ENCODE measurements at places on chromosomes 1 and 21.

DNA sequence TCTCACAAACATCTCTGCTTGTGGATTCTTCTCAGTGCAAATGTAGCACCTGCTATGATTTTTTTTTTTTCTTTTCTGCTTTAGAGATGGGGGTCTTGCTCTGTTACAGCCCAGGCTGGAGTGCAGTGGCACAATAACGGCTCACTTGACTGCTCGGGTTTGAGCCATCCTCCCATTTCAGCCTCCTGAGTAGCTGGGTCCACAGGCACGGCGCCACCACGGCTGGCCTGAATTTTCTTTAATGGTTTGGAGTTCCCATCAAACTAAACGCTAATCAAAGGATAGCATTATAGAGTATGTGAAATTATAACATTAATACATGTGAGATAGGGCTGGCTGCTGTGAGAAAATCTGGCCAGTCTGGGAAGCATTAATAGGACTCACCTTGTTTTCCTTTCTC is 7.2 kb upstream of the PTGER3 start:
- no peak for DNase-seq

DNA sequence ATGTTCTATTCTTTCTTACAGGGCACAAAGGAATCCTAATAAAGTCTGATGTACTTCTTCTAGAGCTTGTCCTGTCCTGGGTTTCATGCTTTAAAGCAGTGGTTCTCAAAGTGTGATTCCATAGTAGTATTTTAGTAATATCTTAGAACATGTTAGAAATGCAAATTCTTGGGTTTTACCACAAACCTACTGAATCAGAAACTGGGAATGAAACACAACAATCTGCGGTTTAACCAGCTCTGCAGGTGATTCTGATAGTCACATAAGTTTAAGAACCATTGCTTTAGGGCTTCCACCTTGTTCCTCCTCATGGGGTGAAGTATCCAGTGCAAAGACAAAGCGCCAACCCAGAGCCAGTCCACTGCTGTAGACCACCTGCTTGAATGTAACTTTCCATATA is 41.1 kb downstream of the NGF start:
- DNase-seq = no peak

DNA sequence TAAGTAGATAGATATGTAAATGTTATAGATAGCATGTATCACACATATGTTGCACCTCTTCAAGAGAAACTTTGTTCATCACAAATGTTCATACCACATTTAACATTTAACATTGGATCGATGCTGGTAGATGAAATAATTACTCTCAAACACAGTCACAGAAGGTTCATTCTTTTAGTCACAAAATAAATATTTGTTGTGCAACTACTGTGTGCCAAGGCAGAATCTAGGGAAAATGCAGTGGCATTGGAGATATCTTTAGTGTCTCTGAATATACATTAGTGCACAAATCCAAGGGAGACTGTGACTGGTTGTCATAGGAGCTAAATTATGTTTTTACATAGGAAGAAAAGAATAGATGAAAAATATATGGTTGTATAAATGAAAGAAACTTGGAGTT is 535.7 kb downstream of the BRINP3 start:
- DNase-seq = no peak

DNA sequence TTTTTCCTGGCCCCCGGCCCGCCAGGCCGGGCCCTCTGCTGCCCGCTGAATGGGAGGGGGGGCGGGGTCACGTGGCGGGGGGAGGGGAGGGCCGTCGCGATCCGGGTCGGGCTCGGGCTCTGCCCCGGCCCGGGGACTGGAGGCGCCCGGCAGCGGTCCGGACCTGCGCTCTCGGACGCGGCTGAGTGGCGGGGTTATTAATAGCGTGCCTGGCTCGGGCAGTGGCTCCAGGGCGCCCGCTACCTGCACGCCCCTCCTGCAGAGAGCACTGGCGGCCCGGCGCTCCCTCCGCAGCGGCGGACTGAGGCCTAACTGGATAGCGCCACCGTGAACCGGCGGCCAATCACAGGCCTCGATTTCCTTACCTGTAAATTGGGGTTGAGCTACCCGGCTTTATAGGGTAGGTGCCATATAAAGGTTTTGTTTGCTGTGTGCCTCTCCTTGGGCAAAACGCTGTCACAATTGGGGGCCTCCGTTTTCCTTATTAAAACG is 28.1 kb downstream of the AHDC1 start:
- DNase-seq = no peak

- DNase-seq = no peak
Measured at GRCh38 chr1:39732730-39733129, 6.0 kb upstream of the PPIE start.

DNA sequence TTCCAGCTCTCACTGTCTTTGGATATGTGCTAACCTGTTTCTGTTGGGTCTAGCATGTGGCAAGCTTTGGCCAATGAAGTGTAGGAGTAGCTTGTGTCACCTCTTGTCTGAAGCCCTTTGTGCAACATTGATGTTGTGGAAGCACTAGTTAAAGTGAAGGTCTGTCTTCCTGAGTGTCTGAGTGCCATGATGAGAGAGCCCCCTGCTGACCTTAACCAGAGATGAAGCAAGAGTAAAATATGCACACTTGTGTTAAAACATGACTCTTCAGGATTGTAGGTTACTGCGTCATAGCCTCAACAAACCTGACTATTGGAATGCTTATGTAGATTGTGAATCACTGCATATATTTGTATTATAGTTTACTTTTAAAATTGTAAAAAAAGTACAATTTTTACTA is 103.7 kb downstream of the NCAM2 start:
- DNase-seq = no peak

All from right renal cortex interstitium (tissue), 3 donors.